Urinary bladder (tissue), 4 donors: ENCODE measurements at places on chromosomes 5 and 9. TPM values are rescaled to one million over a fixed set of nuclear protein-coding genes. Genes with fewer than 3 reads are reported as not detected.

MEGF9 gene
- total RNA-seq, result 18.3 TPM

GRCh38 chr5:165334201-165334600, 1828.8 kb downstream of the MAT2B start:
- DNase-seq, result no peak

GLDC gene
- total RNA-seq, result 0.74 TPM

- no peak for DNase-seq
These were observed 56.7 kb downstream of the VAV2 start for GRCh38 chr9:133935328-133936005.

DNA sequence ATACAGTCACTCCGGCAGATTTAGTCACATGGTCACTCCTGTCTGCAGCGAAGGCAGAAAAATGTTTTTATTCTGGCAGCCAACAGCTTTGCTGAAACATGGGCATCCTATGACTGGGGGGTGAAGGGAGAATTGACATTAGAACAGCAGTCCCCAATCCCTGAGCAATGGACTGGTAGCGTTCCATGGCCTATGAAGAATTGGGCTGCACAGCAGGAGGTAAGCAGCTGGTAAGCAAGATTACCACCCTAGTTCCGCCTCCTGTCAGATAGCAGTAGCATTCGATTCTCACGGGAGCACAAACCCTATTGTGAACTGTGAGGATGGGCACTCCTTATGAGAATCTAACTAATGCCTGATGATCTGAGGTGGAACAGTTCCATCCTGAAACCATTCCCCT, 93.1 kb upstream of the FTMT start:
- no peak for DNase-seq

GRCh38 chr9:109950710-109951443, 170.9 kb downstream of the PALM2AKAP2 start:
- DNase-seq, result no peak

GRCh38 chr5:84378961-84379360, 5.7 kb downstream of the EDIL3 start:
- DNase-seq, result no peak

DNA sequence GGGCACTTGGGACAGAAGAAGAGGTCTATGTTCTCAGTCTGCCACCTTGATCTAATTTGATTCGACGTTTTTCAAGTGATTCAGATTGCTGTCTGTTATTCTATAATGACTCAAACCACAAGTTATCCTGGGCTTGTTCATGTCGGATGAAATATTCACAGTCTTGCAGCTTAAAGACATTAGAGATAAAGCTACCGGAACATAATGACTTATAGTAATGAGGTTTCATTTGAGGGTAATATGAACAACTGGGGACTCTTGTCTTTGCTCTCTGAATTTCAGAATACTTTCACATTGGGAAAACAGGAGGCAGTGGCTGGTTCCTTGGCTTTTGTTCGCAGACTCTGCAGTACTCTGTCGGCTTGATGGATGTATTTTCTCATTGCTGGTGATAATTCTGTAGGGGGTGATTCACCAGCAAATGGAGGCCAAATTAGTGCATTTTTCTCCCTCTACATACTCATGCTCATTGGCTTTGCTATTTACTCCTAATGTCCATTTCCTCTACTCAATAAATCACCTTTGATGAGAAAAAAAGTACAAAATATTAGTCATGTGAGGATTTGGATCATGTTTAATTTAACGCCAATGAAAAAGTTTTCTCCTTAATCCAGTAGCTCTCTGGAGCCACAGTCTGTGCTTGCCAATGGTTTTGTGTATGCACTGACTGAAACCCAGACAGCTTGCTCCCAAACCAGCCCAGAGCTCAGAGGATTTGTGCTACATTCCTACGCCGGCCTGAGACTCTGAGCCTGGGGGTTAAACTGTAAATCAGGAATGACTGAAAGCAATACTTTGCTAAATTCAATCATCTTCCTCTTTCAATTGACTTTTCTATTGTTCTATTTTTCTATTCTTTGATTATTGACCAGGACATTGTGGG, 154.7 kb upstream of the ANKH start:
- DNase-seq, result no peak

DNA sequence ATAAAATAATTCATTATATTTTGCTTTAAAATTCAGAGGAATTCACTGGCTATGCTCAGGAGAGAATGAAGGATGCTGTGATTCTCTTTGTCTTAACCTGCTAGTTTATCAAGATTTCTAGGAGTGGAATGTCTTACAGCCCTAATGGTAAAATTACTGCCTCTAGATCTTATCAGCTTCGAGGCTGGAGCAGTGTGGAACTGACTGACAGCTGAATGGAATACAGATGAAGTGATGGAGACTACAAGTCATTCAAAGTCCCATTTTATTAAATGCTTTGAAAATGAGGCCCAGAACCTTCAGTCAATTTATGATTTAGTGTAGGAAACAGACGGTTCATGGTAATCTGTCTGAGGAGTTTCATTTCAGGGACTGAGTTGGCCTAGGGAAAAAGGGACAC, 202.1 kb downstream of the RFX3 start:
- no peak for DNase-seq

- no peak for DNase-seq
These were observed 466.8 kb upstream of the GRIN3A start for GRCh38 chr9:102205251-102205650.

- DNase-seq, result no peak
These were observed 529.2 kb downstream of the EBF1 start for GRCh38 chr5:158570502-158570901.

DNA sequence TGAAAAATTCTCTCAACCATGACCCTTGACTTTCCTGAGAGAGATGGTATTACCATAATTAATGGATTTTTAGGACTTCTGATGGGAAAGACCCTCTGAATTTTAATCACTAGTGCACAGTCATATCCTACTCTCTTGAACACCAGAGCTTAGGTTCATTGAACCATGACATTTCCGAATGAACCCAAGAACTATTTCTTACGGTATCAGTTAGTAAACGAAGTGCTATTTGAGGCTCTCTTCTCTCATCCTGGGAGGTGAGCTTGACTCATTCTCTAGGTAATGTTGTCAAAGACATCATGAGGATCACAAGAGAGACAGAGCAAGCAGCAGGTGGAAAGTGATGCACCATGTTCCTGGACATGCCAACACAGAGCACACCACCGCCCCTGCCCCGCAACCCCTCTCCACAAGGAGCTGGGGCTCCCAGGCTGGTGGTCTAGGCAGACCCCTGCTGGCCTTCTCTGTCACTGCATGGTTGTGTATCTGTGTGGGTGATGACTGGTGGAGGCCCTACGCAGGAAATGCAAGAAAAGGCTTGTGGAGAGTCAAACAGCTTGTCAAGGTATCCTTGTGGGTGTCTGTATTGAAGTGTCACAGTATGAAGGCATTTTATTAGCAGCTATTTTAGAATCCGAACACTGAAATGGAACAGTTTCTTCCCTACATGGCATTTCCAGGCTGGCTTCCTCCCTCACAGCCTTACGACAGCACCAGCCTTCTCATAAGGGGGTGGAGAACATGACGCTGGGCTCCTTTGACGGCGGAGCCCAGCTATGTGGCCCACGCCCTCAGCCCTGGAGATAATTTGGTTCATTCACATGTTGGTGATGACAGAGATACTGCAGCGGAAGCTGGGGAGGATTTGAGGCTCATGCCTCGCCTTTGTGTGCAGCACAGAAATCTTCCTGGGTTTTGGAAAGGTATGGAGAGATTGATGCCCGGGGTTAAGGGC, 297.6 kb downstream of the NTRK2 start:
- no peak for DNase-seq

HTR1A gene
- total RNA-seq, result not detected

TAF11L12 gene
- not detected for total RNA-seq

DNA sequence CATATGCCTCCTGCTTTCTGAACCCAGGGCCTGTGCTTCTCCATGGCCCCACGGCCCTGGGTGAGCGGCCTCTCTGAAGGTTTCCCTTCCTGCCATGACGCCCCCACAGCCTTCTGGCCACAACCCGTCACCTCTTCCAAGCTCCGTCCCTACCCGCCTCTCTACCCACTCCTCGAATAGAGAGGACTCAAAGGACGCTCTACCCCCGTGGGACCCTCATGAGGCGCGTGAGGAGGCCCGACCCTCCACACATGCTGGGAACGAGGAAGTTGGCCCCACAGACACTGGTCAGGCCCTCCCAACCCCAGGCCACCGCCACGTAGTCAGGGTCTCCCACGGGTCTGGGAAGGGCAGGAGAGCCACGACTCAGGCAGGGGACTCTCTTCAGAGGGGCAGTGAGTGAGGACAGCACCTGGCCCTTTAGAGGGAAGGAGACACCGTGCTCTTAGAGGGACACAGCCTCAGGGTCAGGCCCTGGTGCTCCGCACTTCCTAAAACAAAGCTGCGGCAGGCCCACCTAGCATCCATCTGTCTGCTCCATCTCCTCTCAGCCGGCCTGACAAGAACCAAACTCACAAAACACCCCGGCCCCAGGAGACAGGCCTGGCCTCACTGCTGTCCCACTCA, 5.3 kb downstream of the BRD3 start:
- DNase-seq, result no peak

DNA sequence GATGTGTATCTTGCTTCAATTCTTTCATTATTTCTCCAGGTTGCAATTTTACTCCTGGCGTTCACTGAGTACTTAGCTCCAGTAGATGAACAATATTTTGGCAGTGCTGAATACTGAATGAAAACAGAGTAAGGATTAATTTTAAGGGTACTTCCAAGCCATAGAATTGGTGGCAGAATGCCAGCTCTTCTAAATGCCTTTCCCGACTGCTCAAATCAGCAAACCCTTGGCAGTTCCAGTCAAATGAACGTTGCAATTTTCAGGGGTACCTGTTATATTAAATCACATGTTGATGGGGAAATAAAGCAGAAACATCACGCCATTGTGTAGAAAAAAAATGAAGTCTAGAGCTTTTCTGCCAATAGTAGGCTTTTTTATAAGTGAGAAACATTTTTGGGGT, 282.4 kb upstream of the RPS23 start:
- no peak for DNase-seq

SHROOM1 gene
- total RNA-seq, result 7.2 TPM

DNA sequence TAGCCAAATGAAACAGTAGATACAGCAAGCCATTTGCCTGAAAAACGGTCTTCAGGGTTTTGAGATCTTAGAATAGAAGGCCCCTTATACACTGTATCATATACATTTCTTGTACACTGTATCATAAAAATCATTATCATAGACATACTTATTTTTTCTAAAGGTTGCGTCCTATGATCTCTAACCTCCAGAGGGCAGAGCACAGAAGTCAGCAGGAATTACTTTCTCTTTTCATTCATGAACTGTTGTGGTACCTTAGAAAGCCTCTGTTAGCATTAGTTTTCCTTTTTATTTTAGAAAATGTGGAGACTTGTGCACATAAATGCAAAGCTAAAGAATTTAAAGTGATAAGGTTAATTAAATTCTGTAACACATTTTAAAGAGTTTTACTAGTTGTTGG, 115.4 kb downstream of the OXCT1 start:
- DNase-seq, result no peak

GRCh38 chr9:83794051-83794450, 23.5 kb downstream of the GKAP1 start:
- DNase-seq, result no peak

C9orf50 gene
- total RNA-seq, result not detected

DNA sequence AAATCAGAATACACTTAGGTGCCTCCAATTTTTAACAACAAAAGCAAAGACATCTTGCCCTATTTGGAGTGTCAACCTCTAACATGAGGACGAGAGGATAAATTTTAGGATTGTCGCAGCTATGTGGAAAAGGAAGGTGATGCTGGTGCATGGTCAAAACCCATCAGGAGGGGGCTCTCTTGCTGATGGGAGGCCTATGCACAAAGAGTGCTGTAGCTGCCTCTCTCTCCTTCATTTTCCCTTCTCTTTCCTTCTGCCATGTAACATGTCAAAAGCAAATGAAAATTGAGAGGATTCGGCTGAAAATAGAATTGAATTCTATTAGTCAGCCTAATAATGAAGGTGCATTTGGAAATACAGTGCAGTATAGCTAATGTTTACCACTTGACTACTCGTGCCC, 578.7 kb upstream of the ZNF462 start:
- DNase-seq, result no peak

GRCh38 chr5:161305601-161306000, 240.9 kb downstream of the GABRB2 start:
- no peak for DNase-seq

DNA sequence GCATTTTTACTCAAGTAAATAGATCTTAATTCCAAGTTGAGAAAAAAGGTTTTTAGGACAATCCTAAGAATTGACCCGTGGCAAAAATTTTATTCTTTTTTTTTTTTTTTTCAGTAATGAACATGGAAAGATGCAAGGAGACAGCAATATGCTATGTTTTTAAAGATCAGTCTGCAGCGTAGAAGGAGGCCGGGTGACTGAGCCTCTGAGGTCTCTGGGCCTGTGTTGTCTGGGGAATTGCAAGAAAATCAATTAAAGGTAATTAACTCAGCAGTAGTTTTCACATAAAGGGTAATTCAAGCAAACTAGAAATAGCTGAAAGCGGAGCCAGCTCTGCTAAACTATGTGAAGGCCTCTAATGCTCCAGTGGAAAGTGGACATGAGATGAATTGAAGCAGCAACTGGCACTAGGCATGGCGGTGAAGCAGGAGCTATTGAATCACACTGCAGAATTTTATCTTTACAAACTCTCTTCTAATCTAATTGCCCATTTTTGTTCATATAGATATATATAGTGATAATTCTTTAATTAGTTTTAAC, 285.2 kb upstream of the ITGA1 start:
- DNase-seq, result no peak

GRCh38 chr9:83355729-83356151, 182.5 kb downstream of the FRMD3 start:
- no peak for DNase-seq

SPATA31E1 gene
- total RNA-seq, result not detected

DNA sequence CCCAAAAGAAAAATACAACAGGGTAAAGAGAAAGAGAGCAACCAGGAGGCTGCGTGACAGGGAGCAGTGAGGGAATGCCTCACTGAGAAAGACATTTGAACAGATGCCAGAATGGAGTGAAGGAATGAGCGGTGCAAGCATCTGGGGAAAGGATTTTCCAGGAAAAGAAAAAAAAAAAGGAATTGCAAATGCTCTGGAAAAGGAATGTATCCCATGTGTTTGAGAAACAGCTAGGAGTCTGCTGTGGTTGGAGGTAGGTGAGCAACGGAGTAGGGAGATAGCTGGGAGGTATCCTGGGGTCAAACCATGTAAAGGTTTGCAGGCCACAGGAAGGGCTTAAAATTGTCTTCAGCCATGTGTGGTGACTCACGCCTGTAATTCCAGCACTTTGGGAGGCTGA, 23.6 kb upstream of the CEMIP2 start:
- no peak for DNase-seq

DNA sequence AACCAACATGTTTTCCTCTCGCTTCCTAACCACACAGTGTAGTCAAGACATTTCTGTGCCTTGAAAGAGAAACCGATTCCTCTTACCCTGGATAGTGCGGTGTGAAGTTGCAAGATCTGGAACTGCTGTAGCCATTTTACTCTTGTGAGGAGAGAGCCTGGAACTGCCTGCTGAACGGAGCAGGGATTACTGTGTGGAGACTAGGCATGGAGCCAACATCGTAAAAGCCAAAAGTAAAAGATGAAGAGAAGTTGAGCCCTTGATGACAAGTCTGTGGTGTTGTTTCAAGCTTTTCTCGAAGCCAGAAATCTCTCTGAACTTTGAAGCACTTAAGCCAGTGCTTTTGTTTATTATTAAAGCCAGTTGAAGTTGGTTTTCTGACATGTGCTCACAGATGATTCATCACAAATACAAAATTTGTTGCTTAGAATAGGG, 110.1 kb upstream of the GRIN3A start:
- DNase-seq, result peak; percentile 13

- DNase-seq, result no peak
These were observed 180.0 kb upstream of the KLF9 start for GRCh38 chr9:70594386-70594944.

GRCh38 chr5:146238973-146239372, 35.6 kb downstream of the RBM27 start:
- DNase-seq, result no peak
